ENCODE measurements at places on chromosomes 2 and 18. TPM values are rescaled to one million over a fixed set of nuclear protein-coding genes. Genes with fewer than 3 reads are reported as not detected.

DNA sequence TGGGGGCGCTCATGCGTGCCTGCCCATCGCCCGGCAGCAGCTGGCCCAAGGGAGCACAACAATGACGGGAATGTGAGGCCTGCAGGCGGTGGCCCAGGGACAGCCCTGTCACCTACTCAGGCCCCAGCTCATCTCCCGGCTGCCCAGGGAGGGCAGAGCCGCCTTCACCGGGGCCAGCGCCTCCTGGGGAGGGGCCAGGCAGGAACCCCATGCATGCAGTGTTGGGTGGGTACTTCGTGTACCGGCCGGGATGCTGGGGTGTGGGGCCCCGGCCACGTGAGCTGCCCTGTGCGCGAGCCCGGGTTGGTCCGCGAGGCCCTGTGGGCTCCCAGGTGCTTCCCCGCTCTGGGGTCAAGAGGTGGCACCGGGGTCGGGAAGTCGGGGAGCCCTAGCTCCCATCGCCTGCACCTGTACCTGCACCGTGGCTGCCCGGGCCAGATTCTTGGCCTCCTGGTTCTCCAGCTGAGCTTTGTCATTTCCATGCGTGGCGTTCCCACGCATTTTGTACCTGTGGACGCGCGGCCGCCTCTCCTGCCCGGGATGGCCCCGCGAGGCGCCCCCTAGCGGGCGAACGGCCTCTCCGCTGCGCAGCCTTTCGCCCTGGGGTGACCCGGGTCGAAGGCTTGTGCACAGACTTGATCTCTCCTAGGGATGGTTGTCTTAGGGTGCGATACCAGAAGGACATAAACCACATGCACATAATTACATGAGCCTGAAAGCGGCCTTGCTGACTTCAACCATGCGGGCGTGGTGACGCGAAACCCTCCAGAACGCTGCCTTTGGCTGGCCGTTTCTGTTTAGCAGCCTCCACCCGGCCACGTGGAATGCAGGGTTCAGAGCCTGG, 950 bp downstream of the KLHL30 start:
- peak; percentile 82 for DNase-seq

DNA sequence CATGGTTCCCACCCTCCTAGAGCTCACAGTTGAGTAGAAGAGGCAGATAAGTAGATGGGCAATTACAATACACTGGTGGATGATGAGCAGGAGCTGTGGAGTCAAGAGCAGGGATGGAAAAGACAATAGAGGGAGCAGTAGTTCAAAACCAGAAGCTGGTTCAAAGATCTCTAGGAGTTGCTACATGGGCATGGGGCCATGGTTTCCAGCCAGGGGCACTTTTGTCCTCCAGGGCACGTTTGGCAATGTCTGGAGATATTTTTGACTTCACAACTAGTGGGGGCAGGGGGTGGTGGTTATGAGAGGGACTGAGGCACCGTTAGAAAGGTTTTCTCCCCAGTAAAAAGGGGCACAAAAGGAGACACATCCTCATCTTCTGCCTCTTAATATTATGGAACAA, 236.0 kb downstream of the DYSF start:
- DNase-seq = no peak

GRCh38 chr18:478681-479080, 21.8 kb downstream of the COLEC12 start:
- no peak for DNase-seq

GRCh38 chr2:6959751-6960150, 42.5 kb downstream of the RNF144A start:
- DNase-seq = no peak

DNA sequence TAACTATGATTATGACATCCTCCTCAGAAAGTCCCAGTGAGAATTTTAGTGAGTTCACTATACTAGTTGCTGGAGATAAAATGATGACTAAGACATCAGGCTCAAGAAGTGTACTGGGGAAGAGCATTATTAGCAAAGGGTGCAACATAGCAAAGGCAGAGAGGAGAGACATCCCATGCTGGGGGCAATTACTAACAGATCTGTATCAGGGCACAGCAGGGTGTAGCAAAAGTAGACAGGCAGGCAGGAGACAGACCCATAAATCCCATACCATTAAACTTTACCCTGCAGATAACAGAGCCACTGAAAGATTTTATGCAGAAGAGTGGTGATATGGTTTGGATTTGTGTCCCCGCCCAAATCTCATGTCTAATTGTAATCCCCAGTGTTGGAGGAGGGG, 161.7 kb downstream of the SP3 start:
- no peak for DNase-seq

GRCh38 chr2:171939743-171940071, 17.4 kb downstream of the HAT1 start:
- DNase-seq = no peak

- DNase-seq = no peak
Observed at GRCh38 chr2:14677039-14677438, 44.5 kb downstream of the LRATD1 start.

- DNase-seq = no peak
Observed at GRCh38 chr2:62808554-62808953, 103.0 kb downstream of the EHBP1 start.

GRCh38 chr18:31102941-31103340, 720 bp upstream of the DSC2 start:
- DNase-seq = no peak

GRCh38 chr2:13030606-13031005, 313.9 kb downstream of the TRIB2 start:
- no peak for DNase-seq

DNA sequence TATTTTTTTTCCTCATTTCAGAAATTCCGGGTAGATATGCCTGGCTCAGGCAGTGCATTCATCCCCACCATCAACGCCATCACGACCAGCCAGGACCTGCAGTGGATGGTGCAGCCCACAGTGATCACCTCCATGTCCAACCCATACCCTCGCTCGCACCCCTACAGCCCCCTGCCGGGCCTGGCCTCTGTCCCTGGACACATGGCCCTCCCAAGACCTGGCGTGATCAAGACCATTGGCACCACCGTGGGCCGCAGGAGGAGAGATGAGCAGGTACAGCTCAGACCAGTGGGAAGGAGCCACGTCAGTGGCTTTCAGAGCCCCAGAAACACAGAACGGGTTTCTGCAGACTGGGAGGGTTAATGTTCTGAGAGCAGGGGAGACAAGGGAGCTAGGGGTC, 11.4 kb downstream of the FOSL2 start:
- no peak for DNase-seq

DNA sequence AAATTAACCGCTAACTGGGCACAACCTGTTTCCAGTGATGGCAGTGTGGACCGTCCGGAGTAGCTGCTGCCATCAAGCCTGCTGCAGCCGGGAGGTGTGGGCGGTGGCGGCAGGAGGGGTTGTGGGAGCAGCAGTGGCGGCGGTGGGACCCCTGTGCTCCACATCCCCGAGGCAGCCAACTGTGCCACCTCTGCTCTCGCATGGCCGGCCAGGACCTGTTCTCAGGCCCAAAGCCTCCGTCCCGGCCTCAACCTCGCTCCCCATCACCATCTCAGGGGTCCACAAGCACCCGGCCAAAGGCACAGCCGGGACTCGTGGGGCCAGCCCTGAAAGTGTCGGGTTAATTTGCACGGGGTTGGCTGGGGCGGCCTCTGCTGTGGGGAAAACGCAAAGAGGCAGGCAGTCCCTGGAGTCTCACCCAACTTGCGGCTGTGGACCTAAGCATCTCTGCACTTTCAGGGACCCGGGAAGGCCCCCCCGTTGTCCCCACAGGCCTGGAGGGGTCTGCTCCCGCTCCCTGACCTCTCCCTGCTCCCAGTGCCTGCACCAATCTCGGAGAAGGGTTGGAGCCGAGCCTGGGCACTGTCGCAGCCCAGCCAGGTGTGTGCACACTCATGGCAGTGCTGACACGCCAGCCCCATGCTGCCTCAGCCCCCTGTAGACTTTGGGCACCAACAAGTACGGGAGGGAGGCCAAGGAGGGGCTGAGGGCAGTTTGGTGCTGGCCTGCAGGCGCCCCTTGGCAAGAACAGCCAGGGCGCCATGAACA, 44.4 kb upstream of the PEX13 start:
- DNase-seq = peak; percentile 47

GRCh38 chr18:24009651-24010333, 4.8 kb upstream of the TTC39C start:
- DNase-seq = no peak

DNA sequence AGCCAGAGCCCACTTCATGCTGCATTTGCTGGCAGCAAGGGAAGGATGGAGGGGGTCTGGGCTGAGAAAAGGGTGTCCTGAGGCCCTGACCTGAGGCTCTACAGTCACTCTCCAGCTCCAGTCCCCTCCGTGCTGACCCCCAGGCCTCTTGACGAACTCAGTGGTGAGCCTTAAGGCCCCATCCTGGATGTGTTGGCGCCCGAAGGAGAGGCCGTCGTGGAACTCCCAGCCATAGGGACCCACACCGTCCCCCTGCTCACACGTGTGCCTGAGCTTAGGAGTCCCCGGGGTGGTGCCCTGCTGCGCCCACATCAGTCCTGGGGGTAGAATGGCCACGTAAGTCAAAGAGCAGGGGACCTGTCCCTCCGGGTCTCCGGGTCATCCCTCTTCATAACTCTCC, 776 bp downstream of the MOGS start:
- DNase-seq = no peak

DNA sequence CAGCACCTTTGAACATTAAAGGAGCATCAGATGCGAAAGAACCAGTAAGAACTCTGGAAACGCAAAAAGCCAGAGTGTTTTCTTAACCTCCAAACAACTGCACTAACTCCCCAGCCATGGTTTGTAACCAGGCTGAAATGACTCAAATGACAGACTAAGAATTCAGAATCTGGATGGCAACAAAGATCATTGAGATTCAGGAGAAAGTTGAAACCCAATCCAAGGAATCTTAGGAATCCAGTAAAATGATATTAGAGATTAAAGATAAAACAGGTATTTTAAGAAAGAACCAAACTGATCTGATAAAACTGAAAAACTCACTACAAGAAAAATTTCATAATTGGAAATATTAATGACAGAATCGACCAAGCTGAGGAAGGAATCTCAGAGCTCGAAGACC, 116.7 kb downstream of the PTRHD1 start:
- DNase-seq = no peak

- no peak for DNase-seq
Observed at GRCh38 chr2:229416116-229416694, 145.1 kb upstream of the PID1 start.

- DNase-seq = no peak
Observed at GRCh38 chr18:67216846-67217245, 299.7 kb downstream of the DSEL start.

- DNase-seq = no peak
Observed at GRCh38 chr18:79400591-79401381, 5.1 kb downstream of the NFATC1 start.

DNA sequence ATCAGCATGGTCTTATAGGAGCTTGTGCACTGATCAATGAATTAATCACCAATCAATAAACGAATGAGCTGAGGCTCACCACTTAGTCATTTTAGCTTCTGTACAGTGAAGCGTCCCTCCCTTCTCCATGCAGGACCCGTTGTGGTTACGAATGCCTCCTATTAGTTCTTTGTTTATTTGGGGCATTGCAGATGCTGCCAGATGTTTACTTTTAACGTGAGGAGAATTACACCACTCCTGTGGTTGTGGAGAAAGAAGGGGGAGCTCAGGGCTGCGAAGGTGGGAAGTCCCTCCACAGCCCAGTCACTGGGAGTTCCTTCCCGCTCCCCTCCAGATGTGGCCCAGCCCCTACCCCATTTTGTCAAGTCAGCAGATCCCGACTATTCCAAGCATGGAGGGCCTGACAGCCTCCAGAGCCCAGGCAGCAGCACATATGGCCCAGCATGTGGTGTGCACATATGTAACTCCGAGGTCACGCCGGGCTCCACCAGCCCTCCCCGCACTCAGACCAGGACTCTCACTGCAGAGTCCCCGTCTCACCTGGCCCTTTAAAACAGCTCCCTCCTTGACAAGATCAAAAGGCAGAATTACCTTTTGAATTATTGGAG, 20.9 kb downstream of the PKDCC start:
- DNase-seq = no peak

DNA sequence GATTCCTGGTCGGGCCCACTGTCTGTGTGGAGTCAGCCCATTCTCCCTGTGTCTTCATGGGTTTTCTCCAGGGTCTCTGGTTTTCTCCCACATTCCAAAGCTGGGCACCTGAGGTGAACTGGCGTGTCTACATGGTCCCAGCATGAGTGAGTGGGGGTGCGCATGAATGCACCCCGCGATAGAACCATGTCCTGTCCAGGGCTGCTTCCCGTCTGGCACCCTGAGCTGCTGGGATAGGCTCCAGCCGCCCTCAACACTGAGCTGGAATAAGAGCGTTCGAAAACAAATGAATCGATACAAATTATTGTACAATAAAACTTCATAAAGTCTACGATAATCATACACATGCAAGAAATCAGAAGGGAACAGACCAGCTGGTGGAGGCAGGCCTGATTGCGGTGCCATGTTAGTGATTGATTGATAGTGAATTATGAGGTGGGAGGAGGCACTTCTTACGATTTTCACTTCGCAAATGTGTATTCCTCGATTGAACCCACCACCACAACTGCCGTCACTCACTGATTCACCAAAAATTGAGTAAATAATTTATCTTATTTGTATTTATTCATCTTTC, 186.6 kb downstream of the MGAT5 start:
- no peak for DNase-seq

GRCh38 chr2:177355874-177356273, 36.7 kb upstream of the AGPS start:
- DNase-seq = no peak

Gene GPR35
- 0.32 TPM for total RNA-seq

Gene CYP1B1
- total RNA-seq = 9.4 TPM

Gene MEP1B
- total RNA-seq = not detected

Gene ARMC9
- total RNA-seq = 41.7 TPM

Gene RRM2
- total RNA-seq = 157 TPM

Gene LCT
- total RNA-seq = 0.11 TPM

Gene GNAL
- 40.9 TPM for total RNA-seq

All from endodermal cell (in vitro differentiated cells).